Effector memory CD4-positive, alpha-beta T cell (primary cell): ENCODE measurements at places on chromosomes 5 and 9.

DNA sequence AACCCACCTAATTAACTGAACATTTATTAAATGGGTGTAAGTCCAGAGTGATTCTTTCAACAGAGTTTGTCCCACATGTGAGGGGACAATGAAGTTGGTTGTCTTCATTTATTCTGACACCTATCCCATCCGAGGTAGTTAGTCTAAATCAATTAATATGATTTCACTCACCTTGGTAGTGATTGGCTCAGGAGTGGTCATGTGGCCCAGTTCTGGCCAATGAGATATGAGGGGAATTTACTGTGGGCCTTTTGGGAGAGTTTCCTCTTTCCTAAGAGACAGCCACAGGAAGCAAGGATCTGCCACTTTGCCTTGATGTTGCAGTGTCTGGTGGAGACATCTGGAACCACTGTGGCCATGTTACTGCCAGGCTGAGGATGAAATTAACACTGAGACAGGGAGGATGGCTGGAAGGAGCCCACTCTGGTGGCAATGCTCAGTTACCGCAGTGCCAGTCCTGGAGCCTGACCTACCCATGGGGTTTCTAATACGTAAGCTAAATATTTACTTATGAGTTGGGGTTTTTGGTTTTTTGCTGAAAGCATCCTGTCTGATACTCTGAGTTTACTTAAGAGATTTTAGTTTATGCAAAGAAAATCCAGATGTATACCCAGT, 118.6 kb downstream of the FGF18 start:
- no peak for DNase-seq

DNA sequence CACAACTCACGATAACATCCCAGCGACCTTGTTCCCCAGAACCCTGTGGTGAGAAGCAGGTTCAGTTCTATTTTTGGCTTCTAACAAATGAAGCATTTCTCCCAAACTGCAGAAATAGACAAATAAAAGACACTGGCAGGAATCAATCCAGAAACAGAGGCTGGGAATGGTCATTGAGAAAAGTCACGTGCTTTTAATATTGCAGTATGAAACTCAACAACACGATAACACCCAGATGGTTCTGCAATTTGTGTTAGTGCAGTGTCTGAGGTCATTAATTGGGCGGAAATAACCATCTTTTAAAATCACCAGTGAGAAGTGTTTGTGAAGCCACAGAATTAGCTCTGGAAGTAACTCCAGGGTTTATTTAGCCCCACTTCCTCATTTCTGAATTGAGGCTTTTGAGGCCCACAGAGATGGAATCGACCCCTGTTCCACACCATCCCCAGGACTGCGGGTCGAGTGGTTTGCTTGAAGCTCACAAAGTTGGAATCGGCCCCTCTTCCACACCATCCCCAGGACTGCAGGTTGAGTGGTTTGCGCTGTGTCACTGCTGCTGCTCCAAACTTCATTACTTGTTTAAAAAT, 164.7 kb upstream of the IRX4 start:
- no peak for DNase-seq

DNA sequence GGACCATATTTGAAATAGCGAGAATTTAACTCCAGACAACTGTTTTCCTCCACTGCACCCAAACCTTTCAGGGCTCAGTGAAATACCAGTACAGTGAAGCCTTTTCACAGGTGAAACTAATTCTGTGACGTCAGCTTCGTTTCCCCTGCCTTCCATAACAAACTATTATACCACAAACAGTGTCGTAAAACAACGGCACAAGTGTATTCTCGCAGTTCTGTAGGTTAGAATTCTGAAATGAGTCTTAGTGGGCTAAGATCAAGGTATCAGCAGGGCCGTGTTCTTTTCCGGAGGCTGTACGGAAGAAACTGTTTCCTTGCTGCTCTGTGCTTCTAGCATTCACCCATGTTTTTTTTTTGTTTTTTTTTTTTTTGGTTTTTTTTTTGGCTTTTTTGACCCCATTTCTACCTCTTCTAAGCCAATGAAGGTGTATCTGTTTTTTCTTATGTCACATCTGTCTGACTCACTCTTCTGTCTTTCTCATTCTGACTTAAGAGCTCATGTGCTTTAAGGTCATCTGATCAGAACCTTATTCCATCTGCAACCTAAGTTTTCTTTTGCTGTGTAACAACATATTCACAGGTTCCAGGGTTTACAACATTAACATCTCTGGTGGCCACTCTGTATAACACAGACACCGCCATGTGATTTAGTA, 20.1 kb downstream of the ISOC1 start:
- no peak for DNase-seq

- no peak for DNase-seq
Observed at GRCh38 chr9:115593587-115594091, 475.7 kb upstream of the TNC start.

DNA sequence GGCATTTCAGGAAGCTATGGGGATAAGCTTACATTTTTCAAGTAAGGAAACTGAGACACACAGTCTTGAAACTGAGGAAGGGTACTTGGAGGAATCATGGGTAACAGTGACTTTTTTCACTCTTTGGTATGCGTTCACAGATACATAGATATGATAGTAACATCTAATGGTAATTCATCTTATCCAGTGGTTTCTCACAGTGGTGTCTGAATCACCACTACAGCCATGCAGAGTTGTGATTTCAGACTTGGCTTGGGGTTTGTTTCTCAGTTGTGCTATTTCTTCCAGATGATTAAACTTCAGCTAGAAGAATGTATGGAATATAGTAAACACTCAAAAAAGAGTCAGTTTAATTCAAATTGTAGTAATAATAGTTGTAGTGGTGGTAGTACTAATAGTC, 239.1 kb upstream of the NUDT12 start:
- DNase-seq: no peak

- no peak for DNase-seq
Observed at GRCh38 chr5:146825033-146825432, 53.5 kb downstream of the PPP2R2B start.

DNA sequence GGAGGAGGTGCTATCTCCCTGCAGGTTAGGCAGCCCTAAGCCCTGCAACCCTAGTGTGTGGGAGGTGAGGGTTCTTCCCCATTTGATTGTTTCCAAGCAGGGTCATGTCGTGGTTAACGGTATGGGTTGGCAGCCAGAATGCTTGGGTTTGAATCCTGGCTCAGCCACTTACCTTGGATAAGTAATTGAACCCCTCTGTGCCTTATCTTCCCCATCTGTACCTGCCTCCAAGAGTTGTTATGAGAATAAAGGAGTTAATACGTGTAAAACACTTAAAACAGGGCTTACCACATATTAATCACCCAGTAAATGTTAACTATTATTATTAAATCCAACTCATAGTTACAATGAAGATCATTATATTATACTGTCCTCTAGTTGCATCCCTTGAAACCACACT, 52.2 kb upstream of the SPATA31E1 start:
- no peak for DNase-seq

DNA sequence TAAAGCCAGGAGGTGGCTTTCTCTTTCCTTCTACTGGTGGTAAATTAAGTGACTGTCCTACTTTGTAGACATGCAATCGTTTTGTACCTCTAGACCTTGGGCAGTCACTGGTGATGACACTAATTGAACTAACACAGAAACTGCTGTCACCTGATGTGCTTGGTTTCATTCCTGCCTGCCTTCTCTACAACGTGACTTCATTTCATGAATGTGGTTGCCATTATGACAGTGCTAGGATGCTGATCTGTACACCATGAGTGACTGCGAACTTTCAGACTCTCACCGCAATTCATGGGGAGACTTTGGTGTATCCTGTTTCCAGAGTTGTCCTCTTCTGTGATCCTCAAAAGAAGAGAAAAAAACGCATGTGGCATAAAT, 47.5 kb downstream of the UBE2QL1 start:
- no peak for DNase-seq

GRCh38 chr9:35675732-35676392, 2.1 kb downstream of the CA9 start:
- no peak for DNase-seq

DNA sequence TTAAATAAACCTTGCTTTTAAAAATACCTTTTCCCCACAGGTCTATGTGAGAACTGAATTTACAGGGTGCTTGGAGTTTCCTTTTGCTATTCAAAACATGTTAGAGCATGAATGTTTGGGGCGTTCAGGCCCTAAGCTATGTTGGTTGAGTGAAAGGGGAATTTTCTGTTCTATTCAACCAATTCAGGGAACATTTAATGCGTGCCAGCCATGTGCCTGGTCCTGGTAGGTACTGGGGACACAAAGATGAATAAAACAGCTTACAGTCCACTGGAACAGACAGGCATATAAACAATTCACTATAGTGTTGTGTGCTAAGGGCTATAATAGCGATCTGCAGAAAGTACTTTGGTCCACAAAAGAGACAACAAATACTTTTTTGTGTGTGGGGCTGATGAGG, 108.5 kb downstream of the ZSWIM6 start:
- DNase-seq: no peak

DNA sequence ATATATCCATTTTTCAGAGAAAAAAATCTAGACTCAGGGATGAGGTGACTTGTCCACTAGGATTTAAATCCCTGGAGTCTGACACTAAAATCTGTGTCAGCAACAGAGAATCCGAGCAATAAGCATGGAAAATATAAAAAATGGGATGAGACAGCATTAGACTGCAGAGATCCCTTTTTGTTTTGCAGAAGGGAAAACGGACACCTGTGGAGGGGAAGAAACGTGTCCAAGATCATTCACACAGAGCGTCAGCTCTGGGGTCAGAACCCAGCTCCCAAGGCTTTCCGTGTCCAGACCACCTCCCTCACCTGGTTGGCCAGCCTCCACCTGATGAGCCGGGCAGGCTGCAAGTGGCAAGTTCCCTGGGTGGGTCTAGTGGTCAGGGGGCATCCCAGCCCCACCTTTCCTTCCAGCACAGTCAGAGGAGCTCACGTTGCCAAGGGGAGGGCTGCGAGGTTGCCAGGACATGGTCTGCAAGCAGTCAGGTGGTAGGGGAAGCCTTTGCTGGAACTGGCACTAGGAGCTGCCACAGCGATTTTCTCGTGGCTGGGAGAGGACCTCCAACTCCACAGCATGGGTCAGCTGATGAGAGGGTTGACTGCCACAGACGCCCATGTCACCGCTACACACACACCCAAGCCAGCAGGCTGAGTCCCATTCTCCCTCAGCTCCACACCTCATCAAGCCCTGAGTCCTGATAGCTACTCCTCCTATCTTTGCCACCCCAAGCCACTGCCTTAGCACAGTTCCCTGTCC, 65.9 kb upstream of the CPLX2 start:
- no peak for DNase-seq

DNA sequence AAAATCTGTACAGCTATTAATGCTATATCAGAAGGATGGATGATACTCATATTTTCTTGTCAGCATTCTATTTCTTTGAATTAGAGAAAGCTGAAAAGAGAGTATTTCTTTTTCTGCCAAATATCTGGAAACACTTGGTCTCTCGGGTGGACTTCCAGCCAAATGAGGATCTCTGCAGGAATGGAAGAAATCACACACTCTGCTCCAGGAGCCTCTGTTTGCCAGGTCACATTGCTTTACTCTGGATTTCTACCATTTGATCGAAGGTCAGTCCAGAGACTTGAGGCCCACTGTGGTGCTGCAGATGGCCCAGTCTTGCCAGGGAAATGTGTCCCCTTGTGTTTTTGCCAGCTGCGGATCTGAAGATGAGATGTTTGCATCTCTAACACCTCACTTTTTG, 154.1 kb downstream of the PCSK1 start:
- DNase-seq: no peak

- no peak for DNase-seq
Observed at GRCh38 chr5:31137676-31138075, 55.8 kb upstream of the CDH6 start.

DNA sequence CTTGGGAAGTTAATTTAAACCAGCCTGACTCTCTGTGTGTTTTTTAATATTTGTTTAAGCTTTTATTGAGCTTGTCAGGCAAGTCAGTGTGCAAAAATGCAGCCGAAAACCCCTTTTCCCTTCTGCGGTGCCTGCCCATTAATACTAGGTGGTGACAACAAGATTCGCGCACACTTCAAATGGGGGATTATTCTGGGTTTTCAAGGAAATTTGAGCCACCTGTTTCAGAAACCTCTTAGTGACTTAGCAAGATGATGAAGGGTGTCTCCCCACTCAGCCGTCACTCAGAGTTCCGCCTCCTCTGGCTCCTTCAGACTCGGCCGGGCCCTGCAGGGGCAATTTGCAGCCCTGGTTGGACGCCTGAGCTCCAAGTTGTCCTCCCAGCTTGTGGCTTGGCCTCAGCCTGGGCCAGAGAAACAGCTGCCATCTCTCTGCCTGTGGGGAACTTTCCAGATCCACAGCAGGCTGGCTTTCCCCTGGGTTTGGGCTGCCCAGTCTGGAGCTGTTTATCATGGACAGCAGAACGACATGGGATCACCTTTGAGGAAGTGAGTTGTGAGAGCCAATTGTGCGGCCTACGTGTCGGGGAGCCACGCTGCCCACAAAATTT, 75.9 kb downstream of the SPRY4 start:
- DNase-seq: no peak

DNA sequence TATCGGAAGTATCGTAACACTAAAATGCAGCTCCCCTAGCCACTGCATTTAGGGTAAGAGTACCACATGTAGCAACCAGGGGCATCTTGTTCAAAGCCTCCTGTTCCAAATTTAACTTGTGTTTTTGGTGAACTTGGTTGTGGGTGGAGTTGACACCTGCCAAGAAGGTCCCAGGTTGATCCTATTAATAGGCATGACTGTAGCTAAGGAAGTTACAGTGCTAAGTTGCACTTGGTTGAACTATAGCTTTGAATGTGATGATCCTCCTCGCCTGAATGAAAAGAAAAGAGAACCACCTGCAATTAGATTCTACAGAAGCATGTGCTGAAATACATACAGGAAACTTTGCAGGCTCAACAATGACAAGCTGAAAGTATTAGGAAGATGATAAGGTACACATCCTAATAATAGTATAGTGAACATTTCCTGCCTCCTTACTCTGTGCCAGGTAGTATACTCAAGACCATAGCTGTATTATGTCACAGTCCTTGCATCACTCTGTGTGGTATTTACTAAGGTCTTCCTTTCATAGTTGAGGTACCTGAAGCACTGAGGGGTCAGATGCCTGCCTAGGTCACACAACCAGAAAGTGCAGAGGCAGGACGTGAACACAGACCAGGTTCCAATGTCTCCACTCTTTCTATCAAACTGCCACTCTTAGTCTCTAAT, 64.5 kb upstream of the PIP5K1B start:
- no peak for DNase-seq

DNA sequence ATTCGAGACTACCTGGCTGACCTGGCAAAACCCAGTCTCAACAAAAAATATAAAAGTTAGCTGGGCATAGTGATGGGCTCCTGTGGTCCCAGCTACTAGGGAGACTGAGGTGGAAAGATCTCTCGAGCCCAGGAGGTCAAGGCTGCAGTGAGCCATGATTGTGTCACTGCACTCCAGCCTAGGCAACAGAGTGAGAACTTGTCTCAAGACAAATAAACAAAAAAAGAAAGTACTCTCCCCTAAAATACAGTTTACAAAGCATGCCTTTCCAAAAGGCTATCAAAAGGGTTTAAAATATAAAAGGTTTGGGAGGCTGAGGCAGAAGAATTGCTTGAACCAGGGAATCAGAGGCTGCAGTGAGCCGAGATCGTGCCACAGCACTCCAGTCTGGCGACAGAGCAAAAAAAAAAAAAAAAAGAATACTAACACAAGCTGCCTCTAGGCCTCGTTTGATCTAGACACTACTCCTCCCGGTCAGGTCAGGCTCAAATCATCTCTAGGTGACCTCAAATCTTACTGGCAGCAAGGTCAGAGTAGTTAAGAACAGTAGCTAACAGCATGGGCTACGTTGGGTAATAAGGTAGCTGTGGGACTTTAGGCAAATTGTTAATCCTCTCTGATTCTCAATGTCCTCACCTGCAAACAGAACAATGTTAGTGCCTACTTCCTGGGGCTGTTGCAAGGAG, 9.3 kb downstream of the NAIF1 start:
- no peak for DNase-seq
